ENCODE measurements at places on chromosomes 11 and 22.

GRCh38 chr11:131584785-131585592 is 214.6 kb downstream of the NTM start:
- DNase-seq, result no peak

DNA sequence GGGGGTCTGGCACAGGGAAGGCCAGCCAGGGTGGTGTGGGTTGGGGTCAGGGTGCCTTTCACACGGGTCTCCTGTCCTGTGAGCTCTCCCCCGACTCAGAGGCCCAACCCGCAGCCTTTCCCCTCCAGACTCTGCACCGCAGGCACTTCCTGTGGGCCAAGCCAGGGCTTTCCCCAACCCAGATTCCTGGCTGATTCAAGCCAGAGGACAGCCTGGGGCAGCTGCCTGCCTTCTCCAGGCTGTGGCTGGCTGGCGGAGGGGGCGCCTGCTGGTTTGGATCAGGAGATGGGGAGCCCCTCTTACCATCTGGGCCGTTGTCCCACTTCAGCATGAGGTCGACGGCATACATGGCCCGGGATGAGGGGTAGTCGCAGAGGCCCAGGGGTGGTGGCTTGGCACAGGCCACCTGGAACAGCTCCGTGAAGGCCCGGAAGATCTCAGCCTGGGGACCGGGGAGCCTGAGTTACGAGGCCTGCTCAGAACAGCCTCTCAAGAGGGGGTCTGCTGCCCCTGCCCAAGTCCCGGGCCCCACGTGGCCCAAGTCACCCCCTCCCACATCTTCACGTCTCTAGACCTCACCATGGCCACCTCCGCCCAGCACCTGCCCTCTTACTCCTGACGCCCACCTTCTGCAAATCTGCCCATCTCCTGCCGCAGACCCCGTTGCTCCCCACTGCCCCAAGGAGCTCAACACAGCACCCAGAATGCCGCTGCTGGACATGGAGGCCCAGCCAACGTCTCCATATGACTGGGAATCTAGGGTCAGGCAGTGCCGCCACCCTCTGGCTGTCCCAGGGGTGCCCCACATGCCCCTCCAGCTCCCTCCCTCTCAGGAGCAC is 17.3 kb downstream of the TSPO start:
- no peak for DNase-seq

DNA sequence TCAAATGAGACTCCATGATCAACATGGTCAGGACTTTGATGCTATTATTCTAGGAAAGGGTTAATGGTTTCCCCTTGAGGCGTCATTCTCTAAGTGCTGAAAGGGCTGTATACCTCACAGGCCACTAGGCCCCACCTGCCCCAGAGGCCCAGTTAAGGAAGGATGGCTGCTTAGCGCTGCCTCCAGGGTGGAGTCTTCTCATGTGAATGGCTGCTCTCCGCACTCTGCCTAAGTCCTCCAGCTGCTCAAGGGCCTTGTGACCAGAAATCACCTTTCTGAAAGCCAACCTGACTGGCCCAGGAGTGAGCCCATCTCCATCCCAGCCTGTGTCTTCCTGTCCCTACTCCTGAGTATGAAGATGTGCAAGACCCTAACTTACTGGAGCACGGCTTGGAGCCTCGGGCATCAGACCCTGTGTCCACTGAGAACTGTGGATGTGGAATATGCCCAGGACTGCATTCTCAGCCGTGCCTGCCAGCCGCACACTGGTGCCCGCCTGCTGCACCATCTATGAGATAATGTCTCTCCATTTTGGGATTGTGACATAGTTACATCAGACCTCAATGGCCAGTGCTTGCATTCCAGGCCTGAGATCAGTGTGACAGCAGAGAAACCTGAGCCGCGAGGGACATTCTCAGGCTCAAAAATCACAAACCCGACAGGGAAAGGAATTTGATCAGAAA is 51.0 kb downstream of the SNX19 start:
- DNase-seq, result no peak

DNA sequence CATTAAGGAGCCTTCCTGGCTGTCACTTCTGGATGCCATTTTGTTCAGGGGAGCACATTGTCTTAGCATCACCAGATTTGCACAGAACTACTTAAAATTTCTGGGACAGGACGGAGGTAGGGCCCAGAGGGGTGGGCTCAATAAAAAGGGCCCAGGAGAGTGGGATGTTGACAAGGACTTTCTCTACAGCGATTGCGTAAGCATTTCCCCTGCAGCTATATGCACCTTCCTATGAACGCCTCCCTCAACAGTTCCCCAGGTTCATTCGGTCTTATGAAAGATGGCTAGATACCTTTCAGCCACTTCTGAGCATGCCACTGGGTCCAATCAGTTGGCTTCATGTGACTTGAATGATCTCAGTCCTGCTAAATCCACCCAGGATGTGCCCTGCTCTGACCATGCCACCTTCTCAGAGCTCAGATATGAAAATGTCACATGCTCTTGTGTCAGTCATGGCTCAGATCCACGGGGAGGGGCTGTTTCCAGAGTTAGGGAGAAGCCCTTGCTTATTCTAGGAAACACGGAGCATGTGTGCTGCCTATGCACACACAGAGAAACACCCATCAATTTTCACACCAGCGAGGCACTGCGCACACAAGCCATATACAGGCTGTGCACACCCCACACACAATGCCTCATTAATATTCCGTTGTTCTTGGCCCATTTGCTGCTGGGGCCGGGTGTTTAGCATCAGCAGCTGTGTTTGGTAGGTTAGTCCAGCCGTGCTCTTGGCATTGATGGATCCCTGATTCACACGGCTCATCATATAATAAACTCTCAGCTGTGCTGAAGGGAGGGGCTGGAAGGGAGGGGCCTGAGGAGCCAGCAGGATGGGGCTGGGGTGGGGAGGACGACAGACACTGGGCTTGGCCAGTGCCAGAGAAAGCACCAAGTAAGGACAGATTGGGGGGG is 52.5 kb upstream of the NNMT start:
- no peak for DNase-seq

DNA sequence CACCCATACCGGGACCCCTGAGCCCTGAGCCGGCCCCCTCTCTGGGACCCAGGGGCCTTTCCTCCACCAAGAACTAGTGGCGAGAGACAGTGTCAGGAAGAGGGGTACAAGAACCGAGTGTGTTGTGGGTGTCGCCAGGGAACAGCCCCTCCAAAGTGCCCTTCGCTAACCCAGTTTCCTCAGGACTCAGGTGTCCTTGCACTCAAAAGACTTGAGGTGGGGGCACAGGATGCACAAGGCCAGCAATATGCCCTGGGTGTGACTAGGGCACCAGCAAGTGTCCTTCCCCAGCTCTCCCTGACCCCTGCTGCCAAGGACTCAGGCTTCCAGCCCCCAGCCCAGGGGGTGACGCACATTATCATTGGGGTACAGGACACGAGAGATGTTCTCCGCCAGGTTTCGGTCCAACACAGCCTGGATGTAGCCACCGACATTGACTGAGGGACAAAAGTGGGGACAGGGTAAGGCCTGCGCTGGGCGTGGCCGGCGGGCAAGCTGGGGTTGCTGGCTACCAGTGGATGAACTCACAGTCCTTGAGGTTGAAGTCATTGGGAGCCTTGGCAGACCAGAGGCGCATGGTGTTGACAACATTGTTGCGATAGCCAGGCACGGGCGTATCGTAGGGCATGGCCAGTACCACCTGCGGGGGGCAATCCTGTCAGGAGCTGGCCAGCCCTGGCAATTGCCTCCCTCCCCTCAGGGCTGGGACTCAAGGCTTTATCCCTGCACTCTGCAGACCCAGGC is 4.7 kb downstream of the PYGM start:
- DNase-seq, result no peak

GRCh38 chr22:17970201-17970708 is 54.1 kb downstream of the MICAL3 start:
- DNase-seq, result no peak

DNA sequence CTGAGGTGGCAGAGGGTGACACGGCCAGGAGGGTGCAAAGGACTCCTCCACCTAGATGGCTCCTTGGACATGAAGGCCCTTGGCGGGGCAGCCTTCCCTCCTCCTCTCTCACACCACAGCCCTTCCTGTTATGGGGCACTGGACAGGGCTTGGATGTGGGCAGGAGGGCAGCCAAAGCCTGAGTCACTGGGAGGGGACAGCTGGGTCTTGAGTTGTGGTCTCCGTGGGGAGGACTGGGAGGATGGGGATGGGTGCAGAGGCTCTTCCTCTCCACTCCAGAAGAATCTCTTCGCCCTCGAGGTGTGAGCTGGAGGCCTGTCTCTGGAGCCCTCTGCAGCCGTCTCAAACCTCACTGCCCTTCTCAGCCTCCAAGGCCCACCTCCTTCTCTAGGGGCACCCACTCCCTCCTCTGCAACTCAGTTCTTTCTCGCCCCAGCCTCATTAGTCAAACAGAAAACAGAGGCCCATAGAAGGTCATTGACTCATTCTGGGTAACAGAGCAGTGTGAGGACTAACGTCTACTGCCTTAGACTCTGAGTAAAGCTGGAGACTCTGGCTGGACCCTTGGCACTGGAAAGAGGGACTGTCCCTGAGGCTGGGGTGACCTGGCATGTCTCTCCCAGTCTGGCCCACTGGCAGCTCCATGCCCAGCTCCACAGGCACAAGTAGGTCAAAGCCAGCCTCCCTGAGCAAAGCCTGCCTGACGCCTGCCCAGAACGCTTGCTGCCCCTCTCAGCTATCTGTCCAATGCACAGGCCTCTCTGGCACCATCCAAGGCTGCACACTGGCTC is 47.5 kb upstream of the CDON start:
- DNase-seq, result no peak

DNA sequence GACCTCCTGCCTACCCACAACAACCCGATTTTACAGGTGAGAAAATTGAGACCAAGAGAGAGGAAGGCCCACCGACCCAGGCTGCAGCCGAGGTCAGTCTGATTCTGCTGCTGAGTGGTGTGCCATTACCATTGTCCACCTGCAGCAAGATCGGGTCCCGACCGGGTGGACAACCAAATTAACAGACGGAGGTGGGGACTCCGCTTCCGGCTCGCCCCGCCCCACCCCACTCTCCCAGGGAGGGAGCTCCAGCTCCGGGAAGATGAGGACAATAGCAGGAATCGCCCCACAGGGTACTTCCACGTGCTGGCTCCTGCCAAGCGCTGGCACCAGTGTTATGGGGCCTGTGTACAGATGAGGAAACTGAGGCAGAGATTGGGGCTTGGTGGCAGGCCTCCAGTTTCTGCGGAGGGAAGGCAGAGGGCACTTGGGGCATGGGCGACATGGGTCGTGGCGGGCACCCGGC is 425 bp upstream of the KDELR3 start:
- DNase-seq, result no peak

DNA sequence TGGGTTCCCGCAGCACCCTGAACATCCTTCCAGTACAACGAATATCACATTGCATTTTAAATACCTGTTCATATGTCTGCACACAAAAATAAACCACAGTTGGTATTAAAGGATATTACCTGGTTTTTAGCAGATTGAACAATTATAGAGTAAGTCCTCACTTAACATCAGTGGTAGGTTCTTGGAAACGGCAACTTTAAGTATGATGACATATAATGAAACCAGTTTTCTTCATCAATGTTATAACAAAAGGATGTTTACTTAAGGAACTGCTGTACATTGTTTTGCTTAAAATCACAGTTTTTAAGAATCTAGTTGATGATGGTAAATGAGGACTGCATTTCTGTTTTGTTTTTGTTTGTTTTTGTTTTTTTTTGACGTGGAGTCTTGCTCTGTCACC is 28.0 kb downstream of the TRIM66 start:
- DNase-seq, result no peak

DNA sequence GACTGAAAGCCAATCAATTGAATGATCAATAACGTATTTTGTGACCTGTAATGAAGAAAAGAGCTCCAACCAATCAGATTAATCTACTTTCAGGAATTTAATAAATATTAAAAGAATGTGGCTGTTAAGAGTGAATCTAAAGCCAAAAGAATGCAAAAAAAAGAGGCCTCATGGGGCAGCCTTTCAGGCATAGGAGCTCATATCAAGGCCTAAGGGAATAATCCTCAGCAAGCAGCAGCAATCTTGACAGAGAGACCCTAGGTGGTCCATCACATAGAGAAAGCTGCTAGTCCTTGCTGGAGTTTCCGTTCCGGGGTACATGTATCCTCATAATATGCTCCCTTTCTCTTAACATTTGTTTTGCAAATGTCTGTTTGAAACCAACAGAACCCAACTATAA is 313.1 kb upstream of the PITPNB start:
- DNase-seq, result no peak

GRCh38 chr11:35681163-35681767 is 18.7 kb downstream of the TRIM44 start:
- no peak for DNase-seq

GRCh38 chr11:113295993-113296392 is 18.4 kb upstream of the TTC12 start:
- no peak for DNase-seq

GRCh38 chr11:73168925-73169579 is 26.9 kb upstream of the FCHSD2 start:
- no peak for DNase-seq

DNA sequence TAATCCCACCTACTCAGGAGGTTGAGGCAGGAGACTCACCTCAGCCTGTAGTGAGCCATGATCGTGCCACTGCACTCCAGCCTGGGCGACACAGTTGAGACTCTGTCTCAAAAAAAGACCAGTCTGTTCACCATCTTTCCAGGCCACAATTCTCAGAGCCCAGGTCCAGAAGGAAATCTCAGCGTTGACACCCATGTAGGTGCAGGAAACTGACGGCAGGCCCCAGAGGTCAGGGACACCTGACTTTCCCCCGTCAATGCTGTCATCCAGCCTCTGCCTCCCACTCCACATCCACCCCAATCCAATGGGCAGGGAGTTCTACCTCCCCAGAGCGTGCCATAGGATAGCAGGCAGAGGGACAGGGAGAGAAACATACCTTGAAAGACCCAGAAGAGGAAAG is 5.9 kb upstream of the GRK2 start:
- no peak for DNase-seq

GRCh38 chr11:120807414-120808150 is 216.3 kb upstream of the TBCEL start:
- no peak for DNase-seq

DNA sequence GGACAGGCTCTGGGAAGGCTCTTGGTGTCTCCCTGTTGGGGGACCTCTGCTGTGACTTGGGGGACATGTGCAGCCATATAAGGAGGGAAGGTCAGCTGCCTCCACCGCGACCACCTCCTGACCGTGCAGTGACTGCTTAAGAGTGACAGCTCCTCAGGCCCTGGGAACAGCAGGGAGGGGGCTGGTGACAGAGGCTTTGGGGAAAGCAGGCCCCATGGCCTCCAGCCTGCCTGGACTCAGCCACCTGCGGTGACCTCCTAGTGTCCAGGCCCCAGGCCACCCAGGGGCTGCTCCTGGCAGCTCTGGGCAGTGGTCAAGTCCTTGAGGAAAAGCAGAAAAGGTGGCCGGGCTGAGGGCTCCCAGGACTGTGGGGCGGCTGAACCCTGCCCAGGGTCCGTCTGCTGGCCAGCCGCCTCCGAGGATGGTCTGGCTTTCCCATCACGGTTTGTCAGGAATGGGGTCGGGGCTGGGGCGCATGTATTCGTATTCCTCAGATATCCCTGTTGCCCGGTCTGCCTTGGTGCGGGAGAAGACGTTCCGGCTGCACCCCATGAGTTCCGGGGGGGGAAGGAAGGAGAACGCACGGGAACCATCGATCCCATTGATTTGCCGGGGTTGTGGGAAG is 96.8 kb downstream of the WNT7B start:
- no peak for DNase-seq

- no peak for DNase-seq
Measured at GRCh38 chr22:28710107-28710506, 30.5 kb upstream of the TTC28 start.

All from inflammatory macrophage treated with lipopolysaccharide for 1 hour (primary cell).